ENCODE measurements at places on chromosomes 11 and 22. TPM values are rescaled to one million over a fixed set of nuclear protein-coding genes. Genes with fewer than 3 reads are reported as not detected.

Gene LRP5
- polyA plus RNA-seq = 42.4 TPM

Gene OR52E8
- polyA plus RNA-seq = not detected

Gene ADAMTS15
- 2.5 TPM for polyA plus RNA-seq

Gene BTBD10
- polyA plus RNA-seq = 11.6 TPM

Gene SCT
- polyA plus RNA-seq = not detected

Gene BAIAP2L2
- 1.2 TPM for polyA plus RNA-seq

Gene DDX17
- polyA plus RNA-seq = 133 TPM

Gene TSGA10IP
- polyA plus RNA-seq = not detected

Gene LRRC55
- polyA plus RNA-seq = 0.08 TPM

Gene CBX7
- polyA plus RNA-seq = 29.8 TPM

Gene SPTY2D1
- polyA plus RNA-seq = 3.0 TPM

Gene APOL5
- polyA plus RNA-seq = not detected

Gene THRSP
- polyA plus RNA-seq = not detected

Gene BTG4
- not detected for polyA plus RNA-seq

Gene MAP6
- 6.4 TPM for polyA plus RNA-seq

Gene SCN3B
- 0.38 TPM for polyA plus RNA-seq

Gene ATP5MG
- polyA plus RNA-seq = 312 TPM

Gene OR51B4
- not detected for polyA plus RNA-seq

Gene FOLR1
- 4.1 TPM for polyA plus RNA-seq

Gene NFAM1
- polyA plus RNA-seq = 0.28 TPM

Gene GP1BB
- 12.4 TPM for polyA plus RNA-seq

Gene OR2AG2
- not detected for polyA plus RNA-seq

Gene GPHA2
- polyA plus RNA-seq = 0.50 TPM

Gene ZNF280B
- 0.10 TPM for polyA plus RNA-seq

Gene API5
- 39.6 TPM for polyA plus RNA-seq

Gene DMC1
- polyA plus RNA-seq = 0.46 TPM

Gene ISX
- not detected for polyA plus RNA-seq

Gene OR8G1
- polyA plus RNA-seq = not detected

Gene SHANK2
- 1.6 TPM for polyA plus RNA-seq

Gene ART1
- not detected for polyA plus RNA-seq

Gene ALX4
- polyA plus RNA-seq = not detected

Gene TSSK2
- polyA plus RNA-seq = not detected

Gene KRTAP5-5
- polyA plus RNA-seq = not detected

Gene XKR3
- not detected for polyA plus RNA-seq

Gene MCAT
- 17.8 TPM for polyA plus RNA-seq

Gene CALCA
- not detected for polyA plus RNA-seq

Gene TMEM86A
- polyA plus RNA-seq = 1.2 TPM

Gene WBP2NL
- polyA plus RNA-seq = 1.2 TPM

Gene APLNR
- 1.1 TPM for polyA plus RNA-seq

Gene CDC42EP2
- 13.8 TPM for polyA plus RNA-seq

Gene NXPE2
- not detected for polyA plus RNA-seq

Gene OR51B2
- not detected for polyA plus RNA-seq

Gene FSHB
- polyA plus RNA-seq = not detected

Gene SYTL2
- polyA plus RNA-seq = 86.1 TPM

Gene NCR3LG1
- not detected for polyA plus RNA-seq

Gene HTR3A
- 1.9 TPM for polyA plus RNA-seq

Gene BACE1-AS
- 8.0 TPM for polyA plus RNA-seq

Gene TMEM191B
- polyA plus RNA-seq = 6.3 TPM

Gene MCHR1
- polyA plus RNA-seq = 0.25 TPM

Gene PKDREJ
- 0.06 TPM for polyA plus RNA-seq

Gene H19
- 58.0 TPM for polyA plus RNA-seq

Gene OR5AN1
- not detected for polyA plus RNA-seq

Gene SERPING1
- polyA plus RNA-seq = 111 TPM

Gene GRM5
- not detected for polyA plus RNA-seq

Measured in stomach (tissue), 19 donors.